Left cardiac atrium (tissue), 4 donors: ENCODE measurements at places on chromosomes 5 and 9. TPM values are rescaled to one million over a fixed set of nuclear protein-coding genes. Genes with fewer than 3 reads are reported as not detected.

- no peak for DNase-seq
Measured at GRCh38 chr9:88975966-88976889, 15.0 kb upstream of the S1PR3 start.

- DNase-seq = no peak
Measured at GRCh38 chr5:142322747-142323479, 1.9 kb downstream of the SPRY4 start.

GRCh38 chr5:154046486-154046885 is 7.7 kb downstream of the MFAP3 start:
- DNase-seq = no peak

- DNase-seq = peak; percentile 33
Measured at GRCh38 chr5:180343110-180343830, 9.9 kb downstream of the GFPT2 start.

Gene TCERG1
- total RNA-seq = 16.7 TPM

DNA sequence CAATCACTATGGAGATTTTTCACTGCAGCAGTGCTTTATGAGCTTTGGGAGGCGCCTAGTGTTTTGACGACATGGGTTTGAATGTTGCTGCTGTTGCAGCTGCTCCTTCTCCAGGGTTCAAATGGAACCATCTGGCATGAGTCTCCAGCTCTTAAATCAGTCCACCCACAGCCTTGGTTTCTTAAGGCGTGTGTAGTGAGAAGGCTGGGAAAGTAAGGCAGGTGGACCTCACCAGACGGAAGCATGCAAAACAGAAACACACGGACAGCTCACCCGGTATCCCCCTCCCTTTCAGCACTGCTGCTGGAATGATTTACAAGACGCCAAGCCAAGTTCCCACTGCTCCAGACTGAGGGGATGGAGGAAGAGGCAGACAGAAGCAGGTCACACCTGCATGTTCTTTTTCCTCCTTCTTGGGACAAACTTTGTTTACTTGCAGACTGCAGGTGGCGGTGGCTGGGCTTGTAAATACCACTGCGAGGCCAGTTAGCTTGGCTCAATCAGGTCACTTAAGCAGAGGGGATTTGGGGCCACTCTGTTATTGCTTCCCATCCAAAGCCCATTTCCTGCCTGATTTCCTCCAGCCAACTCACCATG is 47.4 kb downstream of the ADAM19 start:
- DNase-seq = no peak

DNA sequence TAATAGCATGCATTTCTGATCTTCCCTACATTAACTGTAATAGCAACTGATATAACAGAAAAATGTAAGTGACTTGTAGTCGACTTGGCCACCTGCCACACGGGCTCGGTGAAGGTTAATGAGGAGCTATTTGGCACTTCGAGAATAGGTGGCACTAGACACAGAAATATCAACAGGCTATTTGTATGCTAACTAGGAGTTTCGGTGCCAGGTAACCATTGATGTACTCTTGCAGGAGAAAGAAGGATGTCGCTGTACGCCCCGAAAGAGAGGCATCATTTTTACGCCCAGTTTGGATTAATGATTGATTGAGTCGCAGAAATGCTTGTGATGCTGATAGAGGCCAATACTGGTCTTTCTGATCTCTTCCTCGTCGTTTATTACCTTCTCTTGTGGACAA is 516 bp upstream of the DMRT2 start:
- no peak for DNase-seq

- DNase-seq = no peak
Measured at GRCh38 chr9:128653908-128654307, 2.7 kb downstream of the DYNC2I2 start.

DNA sequence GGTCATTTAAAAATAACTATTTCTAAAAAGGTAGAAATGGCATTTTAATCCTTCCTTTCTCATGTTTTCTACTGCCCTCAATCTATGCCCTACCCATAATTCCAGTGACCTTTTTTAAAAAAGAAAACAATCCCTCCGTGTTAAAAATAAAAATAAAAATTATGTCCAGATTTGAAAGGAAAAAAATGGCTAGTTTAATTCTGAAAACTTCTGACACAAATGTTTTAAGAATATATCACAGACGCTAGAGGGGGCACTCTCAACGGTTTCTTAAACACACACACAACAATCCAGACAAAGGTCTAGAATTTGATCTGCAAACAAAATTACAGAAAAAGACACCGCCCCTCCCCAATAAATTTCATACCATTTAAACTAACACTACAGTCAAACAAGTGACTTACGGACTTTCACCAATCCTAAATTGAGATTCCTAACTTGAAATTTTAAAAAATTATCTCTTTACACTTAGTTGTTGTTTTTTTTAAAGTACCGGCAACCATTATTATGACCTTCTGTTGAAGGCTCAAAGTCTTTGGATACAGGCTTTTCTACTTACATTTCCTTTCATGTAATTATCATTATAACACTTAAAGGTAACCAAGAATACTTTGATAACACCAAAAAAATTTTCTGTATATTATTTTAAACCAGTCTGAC is 38.2 kb downstream of the CLINT1 start:
- no peak for DNase-seq

Gene LCN15
- total RNA-seq = 0.41 TPM

Gene CARTPT
- not detected for total RNA-seq

- DNase-seq = peak; percentile 87
Measured at GRCh38 chr5:177370488-177371119, 12.9 kb downstream of the RGS14 start.

GRCh38 chr5:179208706-179209358 is 136.4 kb downstream of the ADAMTS2 start:
- DNase-seq = no peak

DNA sequence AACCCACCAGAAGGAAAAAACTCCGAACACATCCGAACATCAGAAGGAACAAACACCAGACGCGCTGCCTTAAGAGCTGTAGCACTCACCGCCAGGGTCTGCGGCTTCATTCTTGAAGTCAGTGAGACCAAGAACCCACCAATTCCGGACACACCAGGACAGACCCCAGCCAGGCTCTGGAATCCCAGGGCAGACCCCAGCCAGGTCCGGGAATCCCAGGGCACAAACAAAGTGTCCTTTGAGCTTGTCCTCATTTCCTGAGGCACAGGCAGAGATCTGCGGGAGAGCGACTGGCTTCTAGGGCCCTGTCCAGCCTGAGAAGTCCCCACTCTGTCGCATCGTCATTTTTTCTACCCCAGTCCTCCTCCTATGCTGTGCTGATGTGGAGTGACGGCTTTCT is 461.1 kb downstream of the ACTL7B start:
- DNase-seq = no peak

DNA sequence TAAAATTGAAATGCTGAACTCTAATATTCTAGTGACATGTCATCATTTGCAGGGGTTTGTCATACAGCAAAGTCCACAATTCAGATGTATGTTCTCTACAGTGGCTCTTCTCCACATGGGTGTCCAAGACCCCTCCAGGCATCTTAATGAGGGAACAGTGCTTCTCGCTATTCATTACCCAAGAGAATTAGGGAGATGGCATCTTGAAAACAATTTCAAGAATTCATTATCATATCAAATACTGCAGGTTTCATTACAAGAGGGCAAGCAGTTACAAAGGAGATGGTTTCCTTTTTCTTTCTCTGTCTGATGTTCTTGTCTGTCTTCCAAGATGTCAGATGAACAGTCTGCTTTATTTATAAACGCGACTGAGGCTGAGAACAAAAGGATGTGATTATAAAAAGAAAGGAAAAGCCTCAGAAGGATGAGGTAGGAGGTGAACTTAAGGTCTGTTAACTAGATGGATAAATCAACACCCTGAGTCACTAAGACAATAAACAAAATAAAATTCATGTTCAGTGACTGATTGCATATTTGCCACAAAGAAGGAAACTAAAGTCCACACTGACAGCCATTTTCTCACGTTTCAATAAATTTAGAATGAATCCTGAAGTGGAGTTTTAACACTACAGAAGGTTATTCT is 326.7 kb upstream of the EFNA5 start:
- DNase-seq = no peak

DNA sequence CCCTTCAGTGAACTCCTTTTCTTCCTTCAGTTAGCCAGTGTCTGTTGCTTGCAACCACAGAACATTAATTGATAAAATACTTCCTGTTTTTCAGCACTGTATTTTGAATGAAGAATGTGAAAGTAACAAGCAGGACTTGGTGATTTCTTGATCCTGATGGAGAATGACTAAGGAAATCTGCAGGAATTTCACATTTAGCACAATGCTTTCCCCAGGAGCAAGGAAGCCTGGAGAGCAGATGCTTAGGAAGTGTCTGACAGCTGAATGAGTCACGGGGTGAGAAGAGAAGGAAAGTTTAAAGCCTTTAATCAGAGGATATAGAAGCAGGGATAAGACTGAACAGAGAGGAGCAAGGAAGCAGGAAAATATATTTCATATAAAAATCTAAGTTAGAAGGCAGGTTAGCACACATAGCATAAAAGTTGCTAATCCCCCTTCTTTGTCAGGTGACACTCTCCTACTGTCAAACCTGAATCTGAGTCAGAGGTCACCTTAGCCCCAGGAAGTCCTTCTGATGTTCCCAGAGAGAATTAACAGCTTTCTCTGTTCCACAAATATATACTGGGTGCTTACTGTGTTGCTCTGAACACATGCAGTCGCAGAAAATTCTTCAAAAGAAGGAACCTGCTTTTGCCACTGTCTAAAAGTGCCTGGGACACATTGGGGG is 59.7 kb downstream of the GNA14 start:
- DNase-seq = no peak

DNA sequence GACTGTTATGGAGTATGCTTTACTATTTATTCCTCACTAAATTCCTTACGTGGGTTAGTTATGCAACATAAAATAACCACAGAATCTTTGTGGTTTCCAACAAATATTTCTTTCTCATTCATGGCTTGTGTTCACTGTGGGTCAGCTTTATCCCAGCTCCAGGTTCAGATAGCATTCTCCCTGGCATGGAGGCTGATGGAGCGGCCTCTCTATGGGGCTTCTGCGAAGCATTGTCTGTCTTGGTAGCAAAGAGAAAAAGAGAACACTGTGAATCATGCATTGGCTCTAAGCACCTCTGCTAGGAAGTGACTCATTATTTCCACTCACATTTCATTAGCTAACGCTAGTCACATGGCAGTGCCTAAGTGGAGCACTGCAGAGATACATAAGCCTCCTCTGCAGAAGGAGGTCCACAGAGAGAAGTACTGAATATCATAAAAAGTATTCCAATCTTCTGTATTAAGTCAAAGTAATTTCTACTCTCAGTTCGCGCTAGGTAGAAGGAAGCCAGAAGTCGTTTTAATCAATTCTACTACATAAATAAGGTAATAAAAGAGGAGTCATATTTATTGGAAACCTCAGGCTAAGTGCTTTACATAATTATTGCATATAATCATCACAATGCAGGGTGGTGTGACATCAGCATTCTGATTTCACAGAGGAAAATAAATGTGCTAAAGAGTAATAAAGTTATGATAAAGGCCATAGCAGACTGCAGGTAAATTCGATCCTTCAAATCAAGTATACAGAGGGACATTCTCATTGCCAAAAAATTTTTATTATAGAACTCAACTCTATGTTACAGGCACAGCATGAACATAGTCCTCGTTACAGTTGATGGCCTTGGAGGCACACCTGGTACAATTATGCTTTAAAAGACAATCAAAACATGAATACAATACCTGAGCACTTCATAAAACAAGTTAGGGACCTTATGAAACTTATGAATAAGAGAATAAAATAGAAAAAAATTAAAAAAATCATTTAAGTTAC is 531.1 kb downstream of the CETN3 start:
- no peak for DNase-seq

Gene GABRP
- total RNA-seq = not detected

DNA sequence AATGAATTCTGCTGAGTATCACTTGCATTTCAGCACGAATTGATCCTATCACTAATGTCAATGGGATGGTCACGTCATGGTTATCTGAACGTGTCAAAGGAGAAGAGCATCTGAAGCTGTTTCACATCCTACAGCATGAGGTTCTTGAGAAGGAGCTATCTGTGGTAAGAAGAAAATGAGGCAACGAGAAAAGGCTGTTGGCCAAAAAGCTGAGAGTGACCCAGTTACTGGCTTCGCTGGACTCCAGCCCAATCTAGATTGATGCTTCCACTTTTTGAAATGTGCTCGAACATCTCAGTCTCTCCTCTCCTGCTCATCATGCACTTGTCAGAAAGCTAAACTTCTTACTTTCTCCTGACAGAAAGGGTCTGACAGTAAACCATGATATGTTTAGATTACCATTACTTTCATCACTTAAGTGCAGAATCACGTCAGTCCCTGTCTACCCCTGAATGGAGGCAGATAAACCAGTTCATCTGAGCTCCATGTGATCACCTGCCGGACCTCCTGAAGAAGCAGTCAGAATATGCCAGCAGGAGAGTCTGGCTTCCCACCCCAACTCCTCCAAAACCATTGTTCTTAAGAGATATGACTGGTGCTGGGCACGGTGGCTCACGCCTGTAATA is 22.5 kb downstream of the MGAT1 start:
- no peak for DNase-seq

Gene SHOC1
- total RNA-seq = not detected

GRCh38 chr5:69013481-69013880 is 80.3 kb upstream of the SLC30A5 start:
- no peak for DNase-seq

Gene CCL21
- 19.0 TPM for total RNA-seq

DNA sequence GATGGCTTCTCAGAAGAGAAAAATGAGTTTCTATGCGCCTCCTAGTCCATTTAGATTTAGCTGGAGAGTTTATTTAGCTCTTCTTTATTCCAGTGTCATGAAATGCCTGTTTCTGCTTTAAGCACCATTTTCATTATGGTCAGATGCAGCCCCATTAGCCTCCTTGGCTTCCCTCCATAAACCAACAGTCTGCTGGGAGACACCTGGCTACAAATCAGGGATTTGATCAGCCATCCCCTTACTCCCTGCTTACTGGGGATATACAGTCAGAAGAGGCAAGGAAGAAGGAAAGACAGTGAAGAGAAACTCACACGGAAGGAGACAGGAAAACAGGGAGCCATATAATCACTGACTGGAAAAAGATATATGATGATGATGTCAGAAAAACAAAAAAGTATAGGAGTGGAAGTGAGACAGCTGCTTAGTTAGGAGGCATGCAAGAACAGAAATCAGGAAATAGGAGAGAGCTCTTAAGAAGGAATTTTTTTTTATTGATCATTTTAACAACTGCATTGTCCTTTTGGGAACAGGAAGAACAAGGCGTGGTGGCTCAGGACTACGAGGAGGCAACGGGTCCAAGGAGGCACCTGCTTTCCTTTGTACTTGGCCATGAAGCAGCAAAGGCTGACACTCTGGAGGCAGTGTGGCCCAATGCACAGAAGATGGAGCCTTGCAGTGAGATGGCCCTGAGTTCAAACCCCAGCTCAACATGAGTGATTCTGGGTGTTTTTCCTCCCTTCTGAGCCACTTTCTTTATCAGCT is 56.1 kb downstream of the MED27 start:
- DNase-seq = no peak

Gene MUSK
- 1.1 TPM for total RNA-seq

Gene OTULINL
- 12.9 TPM for total RNA-seq

Gene DCTN3
- total RNA-seq = 109 TPM

Gene CORO2A
- total RNA-seq = 0.60 TPM

Gene ADCY2
- total RNA-seq = 0.35 TPM

- no peak for DNase-seq
Measured at GRCh38 chr5:94376672-94377345, 241.6 kb downstream of the KIAA0825 start.

- no peak for DNase-seq
Measured at GRCh38 chr5:168417731-168418429, 68.4 kb upstream of the RARS1 start.

GRCh38 chr5:121897341-121897740 is 45.7 kb downstream of the FTMT start:
- DNase-seq = no peak

Gene PMPCA
- total RNA-seq = 66.1 TPM
